Tongue (tissue), 3 donors: ENCODE measurements at places on chromosomes 1 and 21. TPM values are rescaled to one million over a fixed set of nuclear protein-coding genes. Genes with fewer than 3 reads are reported as not detected.

ZSWIM5 gene
- 1.4 TPM for total RNA-seq

LMOD1 gene
- total RNA-seq: 6.1 TPM

C1QC gene
- 20.5 TPM for total RNA-seq

NOC2L gene
- total RNA-seq: 56.0 TPM

AMY2A gene
- total RNA-seq: not detected

USP25 gene
- 103 TPM for total RNA-seq

DNA sequence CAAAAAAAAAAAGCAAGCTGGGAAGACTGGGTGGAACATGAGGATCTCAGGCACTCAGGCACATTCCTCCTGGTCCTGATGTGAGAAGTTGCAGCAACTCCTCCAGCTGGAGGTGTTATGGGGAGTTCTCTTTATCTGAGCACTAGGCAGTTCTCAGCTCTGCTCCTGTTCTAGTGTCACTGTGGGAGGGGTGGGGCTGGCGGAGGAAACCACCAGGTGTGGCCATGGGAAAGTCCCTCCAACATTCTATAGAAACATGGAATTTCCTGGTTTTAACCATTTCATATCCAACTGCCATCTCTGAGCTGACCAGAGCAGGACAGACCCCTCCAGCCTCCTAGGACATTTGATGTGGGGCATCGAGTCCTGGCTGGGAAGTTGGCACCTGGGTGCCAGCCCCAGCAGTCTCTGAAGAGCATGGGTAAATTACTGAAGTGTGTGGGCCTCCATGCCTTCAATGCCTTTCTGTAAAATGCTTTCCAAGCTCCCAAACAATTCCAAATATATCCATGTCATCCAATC, 804 bp upstream of the IKBKE start:
- no peak for DNase-seq

GRCh38 chr1:197393105-197393504, 125.1 kb downstream of the CRB1 start:
- DNase-seq: no peak

GRCh38 chr1:31299365-31299764, 2.5 kb downstream of the ZCCHC17 start:
- DNase-seq: no peak

DNA sequence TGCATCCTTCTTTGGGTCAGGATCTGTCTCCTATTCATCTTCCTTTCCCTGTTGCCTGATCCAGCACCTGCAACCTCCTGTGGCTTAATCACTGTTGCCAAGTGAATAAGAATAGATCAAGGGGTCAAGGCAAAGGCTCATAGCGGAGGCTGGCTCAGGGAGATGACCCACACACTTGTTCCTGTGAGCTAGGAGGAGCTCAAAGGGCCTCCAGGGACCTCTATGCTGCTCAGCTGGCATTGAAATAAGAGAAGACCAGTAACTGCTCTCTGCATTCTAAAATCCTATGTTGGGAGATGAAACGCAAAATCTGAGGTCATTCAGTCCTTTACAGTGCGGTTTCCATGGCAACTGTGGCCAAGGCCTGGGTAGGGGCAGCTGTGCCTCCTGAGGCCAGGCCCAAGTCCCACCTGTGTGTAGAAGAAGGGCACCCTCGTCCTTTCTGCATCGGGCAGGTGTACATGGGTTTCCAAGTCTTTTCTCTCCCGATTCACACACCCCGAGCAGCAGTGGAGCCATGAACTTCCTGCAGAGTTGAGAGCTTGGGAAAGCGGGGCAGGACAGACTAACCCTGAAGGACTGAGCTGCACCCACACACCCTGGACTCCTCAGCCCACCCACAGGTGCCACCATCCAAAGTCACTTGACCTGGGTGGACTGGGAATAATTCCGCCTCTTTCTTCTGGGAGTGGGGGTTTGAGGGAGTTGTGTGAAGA, 27.8 kb upstream of the STUM start:
- DNase-seq: no peak

GRCh38 chr1:27624467-27625178, 10.4 kb downstream of the FGR start:
- DNase-seq: no peak

GRCh38 chr1:25012966-25013962, 83.2 kb upstream of the RUNX3 start:
- DNase-seq: no peak

GRCh38 chr1:76625886-76626678, 241.2 kb upstream of the ST6GALNAC5 start:
- DNase-seq: no peak

DNA sequence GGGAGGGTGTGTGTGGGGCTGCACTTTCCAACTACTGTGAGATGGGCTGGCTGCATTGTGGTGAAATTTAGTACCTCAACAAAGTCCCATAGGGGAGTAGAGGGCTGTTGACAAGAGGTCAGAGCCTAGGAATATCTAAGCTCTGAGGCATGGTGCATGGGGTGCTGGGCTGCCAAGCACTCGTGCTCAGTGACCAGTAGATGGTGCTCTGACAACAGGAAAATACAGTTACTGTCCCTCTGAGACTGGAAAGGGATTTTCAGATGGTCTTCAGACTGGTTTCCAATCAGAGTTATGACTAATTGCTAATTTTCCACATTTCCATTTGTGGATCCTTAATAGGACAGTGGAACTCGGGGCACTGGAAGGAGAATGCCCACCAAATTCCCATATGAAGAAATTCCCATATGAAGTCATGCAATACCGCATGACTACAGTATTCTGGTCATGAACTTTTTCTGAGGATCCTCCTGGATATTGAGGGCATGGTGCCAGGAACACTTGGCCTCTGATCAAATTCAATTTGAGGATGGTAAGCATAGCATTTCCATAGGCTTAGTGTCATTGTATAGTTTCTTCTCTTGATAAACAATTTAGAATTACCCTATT, 4.1 kb upstream of the CACNA1E start:
- peak; percentile 89 for DNase-seq

DNA sequence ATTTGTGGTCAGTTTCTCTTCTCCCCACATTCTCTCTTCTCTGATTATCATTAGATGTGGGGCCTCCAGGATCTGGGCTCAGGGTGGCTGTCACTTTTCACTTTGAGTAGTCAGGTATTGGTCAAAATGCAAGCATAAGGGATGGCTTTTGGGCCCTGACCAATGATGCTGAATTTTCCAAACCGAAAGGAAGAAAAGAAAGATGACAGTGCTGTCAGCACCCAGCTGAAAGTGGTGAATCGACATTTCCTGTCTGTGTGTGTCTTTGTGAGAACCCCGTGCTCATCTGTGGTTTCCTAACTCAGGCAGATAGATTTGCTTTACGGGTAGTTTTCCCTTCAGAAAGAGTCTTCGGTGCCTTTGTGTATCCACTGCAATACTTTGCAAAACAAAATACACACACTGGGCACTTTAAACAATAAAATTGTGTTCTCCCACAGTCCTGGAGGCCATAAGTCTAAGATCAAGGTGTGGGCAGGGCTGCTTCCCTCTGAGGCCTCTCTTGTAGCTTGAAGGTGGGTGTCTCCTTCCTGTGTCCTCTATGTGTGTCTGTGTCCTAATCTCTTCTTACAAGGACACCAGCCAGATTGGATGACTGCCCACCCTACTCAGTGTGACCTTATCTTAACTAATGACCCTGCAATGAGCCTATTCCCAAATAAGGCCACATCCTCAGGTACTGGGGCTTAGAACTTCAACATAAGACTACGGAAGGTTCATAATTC, 274.8 kb upstream of the AJAP1 start:
- DNase-seq: no peak

DNA sequence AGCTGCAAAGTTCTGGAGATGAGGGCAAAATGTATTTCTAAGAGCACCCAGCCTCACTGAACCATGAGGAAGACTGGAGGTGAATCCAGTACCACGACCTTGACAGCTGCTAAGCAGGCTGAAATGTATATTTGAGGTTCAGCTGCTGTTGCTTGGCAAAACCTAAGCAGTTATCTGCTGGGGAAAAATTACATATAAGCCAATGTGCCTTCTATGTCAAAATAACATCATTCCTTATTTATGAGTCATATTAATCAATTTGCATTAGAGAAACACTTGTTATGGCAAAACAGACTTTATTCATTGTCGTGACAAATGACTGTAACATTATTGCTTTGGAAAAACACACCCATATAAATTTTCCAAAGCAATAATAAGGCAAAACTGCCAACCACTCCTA, 560.5 kb upstream of the NR5A2 start:
- no peak for DNase-seq

GRCh38 chr1:207015791-207016190, 16.8 kb downstream of the C1orf116 start:
- DNase-seq: no peak

- no peak for DNase-seq
Measured at GRCh38 chr1:74753104-74753503, 20.2 kb downstream of the TYW3 start.

DNA sequence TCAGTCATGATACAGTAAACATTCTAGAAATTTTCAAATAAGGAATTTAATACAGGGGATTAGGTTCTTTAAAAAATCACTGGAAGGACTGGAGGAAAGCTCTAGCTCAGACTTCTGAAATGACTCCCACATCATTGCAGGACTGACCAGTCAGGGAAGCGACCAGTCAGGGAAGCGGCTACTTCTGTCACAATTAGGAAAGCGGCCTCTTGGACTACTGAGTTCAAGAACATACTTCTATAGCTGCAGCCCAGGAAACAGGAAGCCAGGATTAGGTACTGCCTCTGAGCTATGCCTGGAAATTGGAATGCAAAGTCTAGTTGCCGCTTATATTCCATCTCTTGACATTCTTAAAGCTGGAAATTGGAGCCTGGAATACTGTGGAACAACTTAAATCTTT, 45.5 kb downstream of the USP25 start:
- no peak for DNase-seq

DNA sequence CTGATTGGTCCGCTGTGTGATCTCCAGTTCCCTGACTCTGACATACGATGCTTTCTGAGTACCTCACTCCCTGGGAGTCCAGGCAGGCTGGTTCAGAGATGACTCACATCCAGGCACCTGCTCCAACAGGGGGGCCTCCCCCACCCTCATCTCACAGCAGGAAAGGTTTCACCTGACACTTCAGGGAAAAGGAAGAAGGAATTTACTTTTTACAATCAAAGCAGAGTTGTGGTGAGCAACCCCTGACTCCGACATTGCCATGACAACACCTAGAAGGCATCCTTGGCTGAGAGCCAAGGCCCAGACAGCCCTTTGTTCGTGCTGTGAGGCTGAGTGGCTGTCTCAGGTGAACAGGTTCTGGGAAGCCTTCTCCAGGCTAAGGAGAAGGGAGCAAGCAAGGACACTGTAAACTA, 164.6 kb upstream of the GJB5 start:
- DNase-seq: peak; percentile 19

DNA sequence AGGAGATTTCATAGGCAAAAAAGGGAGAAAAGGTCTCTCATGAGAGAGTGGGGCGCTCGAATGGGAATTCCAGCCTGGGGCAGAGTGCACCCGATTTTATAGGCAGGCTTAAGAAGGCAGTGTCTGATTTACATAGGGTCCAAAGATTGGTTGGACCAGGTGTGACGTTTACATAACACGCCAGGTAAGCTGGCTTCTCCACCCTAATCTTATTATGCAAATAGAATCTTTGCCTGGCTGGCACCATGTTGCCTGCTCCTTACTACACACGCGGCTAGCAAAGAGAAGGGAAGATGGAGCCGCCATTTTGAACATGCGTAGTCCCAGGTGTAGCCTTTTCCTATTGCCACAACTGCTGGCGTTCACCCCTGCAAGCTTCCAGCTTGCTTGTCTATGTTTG, 103.7 kb downstream of the SLC16A1 start:
- no peak for DNase-seq

DNA sequence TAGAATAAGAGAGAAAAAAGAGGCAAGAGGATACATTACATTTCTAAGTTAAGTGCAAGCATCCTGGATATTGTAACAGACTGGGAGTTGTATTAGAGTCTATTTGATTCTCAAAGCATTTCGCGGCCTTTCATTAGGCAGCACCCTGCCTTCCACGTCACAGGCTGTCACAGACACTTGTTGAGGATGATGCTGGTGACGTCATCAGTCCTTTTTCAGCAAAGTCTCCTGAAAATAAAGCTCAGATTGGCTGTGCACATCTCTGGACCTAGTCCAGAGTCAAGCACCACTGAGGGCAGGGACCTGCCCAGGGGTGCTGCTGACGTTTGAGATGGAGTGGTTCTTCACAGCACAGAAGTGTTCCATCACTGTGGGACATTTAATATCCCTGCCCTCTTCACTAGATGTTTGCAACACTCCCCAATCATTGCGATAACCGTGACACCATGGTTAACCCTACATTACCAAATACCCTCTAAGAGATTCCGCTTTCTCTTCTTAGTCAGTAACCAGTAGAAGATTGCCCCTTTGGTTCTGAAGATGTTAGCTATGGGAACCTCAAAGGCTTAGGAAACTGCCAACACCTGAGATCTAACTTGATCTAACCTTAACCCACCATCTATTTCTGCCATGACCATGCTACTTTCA, 72.7 kb upstream of the F3 start:
- DNase-seq: no peak

- peak; percentile 35 for DNase-seq
Measured at GRCh38 chr1:52633291-52633754, 355 bp downstream of the SHISAL2A start.

DNA sequence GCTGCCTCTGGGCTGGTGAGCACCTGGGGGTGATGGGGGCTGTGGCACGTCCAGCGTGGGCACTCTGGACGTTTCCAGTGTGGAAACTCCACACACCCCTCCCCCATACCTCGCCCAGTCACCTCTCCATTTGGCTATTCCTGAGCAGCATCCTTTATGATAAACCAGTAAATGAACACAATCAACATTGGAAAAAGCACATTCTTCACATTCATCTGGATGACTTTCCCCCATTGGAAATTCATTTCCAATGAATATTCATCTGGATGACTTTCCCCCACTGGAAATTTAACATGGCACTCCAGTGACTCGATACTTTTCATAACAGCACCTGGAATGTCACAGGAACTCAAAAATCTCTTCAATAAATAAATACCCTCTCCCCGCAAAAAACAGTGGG, 104.8 kb upstream of the KRTAP19-8 start:
- DNase-seq: no peak

DNA sequence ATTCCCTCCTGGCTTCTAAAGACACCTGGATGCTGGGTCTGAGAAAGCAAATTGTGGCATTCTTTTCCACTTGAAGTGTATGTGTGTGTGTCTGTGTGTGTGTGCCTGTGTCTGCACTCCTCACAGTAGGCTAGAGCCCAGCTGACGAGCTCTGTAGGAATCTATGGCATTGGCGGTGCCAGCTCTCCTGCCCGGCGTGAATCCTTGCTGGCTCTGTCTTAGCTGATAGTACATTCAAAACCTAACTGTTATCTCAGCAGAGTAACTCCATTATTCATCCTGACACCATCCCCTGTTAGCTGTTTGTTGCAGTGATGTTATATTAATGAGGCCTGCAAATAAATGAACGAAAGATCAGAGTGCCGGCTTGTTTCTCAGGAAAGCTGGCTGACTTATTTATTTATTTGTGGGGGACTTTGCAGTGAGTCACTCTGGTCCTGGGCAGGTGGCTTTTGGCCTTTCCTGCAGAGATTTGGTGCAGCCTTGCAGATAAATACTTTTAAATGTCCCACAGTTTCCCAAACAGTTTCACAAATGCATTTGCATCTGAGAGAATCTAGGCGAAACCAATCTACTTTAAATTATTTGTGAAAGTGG, 160.6 kb upstream of the CD34 start:
- no peak for DNase-seq

GRCh38 chr21:16181018-16181417, 451.2 kb downstream of the USP25 start:
- DNase-seq: no peak
